ENCODE measurements at places on chromosomes 12 and 14. TPM values are rescaled to one million over a fixed set of nuclear protein-coding genes. Genes with fewer than 3 reads are reported as not detected.
A peak's percentile ranks its signal among the peaks of the same experiment; 100 is the strongest.

DNA sequence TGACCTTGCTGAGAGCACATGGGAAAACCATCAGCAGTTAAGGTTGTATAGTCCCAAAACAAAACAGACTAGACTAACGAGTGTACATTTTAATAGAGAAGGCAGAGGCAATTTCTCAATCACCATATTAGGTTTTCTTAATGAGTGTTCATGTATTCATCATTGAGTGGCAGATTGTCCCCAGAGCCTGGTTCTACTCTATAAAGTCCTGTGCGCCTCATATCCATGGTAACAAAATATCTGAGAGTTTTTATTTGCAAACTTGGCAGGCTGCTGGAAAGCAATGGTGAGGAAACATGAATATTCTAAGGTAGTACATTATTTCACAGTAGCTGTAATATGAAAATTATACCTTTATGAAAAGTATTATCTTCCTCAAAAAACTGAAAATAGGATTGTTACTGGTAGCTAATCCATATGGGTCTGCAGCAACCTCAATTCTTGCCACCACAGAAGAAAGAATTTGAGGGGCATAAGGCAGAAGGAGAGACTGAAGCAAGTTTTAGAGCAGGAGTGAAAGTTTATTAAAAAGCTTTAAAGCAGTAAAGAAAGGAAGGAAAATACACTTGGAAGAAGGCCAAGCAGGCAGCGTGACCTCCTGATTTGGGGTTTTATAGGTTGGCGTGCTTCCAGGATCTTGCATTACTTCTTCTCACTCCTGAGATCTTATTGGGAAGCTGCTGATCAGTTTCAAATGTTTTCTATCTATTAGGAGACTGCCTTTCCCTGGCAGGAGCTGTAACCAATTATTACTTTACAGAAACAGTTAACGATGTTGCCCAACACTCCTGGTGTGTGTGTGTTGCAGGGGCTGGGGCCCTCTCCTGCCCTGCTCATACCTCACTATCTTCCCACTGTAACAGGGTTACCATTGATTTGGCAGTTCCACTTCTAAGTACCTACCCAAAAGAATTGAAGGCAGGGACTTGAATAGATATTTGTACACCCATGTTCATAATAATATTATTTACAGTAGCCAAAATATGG, 154.0 kb upstream of the NUDT4 start:
- DNase-seq: peak; percentile 75

Gene KRT85
- total RNA-seq: not detected

Gene RAB15
- total RNA-seq: 3.8 TPM

DNA sequence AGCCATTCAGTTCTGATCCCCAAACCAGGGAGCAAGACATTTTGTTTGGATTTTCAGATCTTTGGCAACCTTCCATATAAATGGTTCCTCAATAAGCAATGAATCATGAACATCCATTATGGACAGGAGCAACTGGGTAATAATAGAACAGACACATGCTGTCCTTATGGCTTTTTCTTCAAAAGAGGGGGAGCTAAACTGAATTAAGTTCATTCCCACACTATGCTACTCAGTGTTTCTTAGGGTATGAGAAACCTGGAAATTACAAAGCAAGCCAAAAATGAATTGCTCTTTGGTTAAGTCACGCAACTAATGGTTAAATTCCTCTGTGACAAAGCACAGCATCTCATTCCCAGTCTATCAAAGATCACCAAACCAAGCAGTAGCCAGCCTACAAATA, 51.0 kb downstream of the PTGER2 start:
- peak; percentile 27 for DNase-seq

Gene CLEC4D
- total RNA-seq: not detected

DNA sequence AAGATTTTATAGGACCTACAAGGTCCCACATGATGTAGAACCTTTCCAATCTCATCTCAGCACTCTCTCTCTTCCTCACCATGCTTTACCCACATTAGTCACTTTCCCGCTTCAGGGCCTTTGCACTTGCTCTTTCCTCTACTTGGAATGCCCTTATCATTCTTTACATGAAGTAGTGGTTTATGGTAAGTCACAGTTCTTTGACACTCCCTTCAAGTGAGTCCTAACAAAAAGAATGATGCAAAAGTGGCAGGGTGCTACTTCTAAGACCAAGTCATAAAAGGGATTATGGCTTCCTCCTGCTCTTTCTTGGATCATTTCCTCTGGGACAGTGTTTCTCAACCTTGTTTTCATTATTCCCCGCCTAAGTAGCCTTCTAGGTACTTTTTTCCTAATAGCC, 13.1 kb downstream of the TMBIM4 start:
- DNase-seq: peak; percentile 7

DNA sequence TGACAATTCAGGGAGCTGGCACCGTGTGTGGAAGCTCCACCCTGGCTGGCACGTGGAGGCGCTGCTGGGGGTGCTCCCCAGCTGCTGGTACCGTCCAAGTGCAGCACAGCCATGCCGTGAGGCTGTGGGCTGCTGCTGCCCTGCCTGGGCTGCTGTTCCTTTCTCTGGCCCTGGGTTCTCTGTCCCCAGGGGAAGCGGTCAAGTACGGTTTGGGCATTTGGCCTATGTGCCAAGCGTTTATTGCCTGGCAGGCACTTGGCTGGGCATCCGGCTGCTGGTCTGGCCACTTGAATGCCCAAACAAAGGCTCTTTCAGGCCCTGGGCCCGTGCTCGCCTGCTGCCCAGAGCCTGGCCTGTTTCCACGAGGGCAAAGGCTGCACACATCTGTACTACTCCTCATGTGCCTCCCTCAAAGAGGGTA, 39.6 kb downstream of the RHOF start:
- DNase-seq: no peak

Gene MGP
- 12.6 TPM for total RNA-seq

- peak; percentile 75 for DNase-seq
These were observed 20.1 kb upstream of the CCDC63 start for GRCh38 chr12:110826592-110827200.

DNA sequence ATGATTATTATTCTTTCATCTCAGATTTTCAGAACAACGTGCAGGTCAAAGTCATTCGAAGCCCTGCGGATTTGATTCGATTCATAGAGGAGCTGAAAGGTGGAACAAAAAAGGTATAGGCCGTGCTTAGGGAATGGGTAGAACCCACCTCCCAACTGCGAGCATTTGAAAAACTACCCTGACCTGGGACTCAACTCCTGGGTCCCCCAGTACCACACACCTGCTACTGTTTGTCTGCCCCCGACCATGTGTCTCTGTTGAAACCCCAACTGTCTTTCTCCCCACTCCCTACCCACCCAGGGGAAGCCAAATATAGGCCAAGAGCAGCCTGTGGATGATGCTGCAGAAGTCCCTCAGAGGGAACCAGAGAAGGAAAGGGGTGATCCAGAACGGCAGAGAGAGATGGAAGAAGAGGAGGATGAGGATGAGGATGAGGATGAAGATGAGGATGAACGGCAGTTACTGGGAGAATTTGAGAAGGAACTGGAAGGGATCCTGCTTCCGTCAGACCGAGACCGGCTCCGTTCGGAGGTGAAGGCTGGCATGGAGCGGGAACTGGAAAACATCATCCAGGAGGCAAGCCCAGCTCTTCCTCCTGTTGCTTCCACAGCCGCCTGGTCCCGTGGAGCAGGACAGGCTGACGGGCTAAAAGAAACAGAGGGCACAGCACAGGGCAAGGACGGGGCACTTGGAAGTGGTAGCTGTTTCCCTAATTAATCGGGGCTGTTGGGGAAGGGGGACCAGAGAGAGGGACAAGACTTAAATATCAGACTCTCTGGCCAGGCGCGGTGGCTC, 20.5 kb downstream of the AGAP2 start:
- no peak for DNase-seq

DNA sequence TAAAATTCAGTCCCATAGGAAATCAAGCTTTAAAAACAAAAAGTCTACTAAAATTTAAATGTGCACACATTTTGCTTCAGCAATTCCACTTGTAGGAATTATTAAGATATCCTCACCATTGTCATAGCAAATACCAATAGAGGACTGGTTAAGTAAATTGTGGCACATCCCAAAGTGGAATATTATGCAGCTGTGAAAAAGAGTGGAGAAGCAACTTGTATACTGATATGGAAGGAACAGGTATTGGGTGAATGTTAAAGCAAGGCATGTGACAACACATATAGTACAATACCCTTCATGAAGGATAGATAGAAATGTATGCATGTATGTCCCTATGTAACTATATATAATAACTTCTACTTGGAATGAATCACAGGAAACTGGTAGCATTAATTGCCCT, 11.9 kb downstream of the KRT8 start:
- no peak for DNase-seq

DNA sequence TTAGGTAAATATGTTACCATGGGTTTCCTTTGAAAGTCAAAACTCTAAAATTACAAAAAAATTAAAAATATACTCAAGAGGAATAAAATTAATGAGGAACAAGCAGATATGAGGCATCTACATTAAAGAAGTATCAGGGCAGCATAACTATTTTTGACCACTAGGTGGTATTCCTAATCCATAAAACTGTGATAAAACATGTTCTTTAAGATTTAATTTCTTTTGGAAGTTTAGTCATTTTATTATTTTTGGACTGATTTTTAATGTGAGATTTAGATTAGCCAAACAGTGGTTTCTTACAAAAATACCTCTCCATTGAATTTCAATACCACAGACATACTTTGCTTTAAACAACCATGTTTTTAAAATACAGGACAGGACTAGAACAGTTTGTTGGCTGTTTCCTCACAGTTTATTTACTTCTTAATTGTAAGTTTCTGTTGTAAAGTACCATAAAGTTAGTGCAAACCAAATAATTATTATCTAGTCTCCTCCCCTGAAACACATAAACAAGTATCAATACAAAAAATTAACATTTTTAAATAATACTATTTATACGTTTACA, 49.8 kb downstream of the NTS start:
- peak; percentile 17 for DNase-seq

- peak; percentile 53 for DNase-seq
These were observed 156.0 kb downstream of the SAMD4A start for GRCh38 chr14:54722791-54723432.

DNA sequence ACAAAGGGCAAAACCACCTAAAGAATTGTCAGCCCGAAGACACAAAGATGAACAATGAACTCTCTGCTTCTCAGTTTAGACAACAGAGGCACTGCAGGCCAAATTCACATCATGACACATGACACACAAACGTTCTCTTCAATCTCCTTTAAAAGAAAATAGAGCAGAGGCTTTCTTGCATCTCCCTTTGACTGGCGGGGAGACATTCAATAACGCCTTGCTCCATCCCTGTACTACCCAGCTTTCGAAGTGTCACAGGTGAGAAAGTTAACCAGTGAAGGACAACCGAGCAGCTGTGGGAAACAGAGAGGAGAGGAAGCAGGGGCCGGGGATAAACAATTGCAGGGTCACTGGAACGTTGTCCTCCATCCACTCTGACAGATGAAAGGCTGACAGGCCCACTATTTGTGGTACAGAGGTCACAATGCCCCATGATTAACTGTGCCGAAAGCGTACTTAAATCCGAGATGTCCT, 130.8 kb downstream of the PHLDA1 start:
- DNase-seq: no peak

DNA sequence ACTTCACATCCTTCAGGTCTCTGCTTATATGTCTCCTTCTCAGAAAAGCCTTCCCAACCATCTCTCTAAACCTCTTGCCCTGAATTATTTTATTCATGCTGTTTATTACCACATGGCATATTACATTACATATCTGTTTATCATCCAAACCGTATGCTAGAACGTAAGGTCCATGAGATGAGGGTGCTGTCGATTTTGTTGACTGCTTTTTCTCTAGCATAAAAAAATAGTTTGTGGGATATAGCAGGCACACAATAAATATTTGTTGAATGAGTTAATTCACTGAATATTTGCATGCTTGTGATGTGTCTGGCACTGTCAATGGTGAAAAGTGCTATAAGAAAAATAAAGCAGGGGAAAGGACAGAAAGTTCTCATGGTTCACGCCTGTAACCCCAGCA, 22.9 kb downstream of the SAMD4A start:
- peak; percentile 16 for DNase-seq

Gene DAO
- not detected for total RNA-seq

Gene MGAT4C
- total RNA-seq: not detected

DNA sequence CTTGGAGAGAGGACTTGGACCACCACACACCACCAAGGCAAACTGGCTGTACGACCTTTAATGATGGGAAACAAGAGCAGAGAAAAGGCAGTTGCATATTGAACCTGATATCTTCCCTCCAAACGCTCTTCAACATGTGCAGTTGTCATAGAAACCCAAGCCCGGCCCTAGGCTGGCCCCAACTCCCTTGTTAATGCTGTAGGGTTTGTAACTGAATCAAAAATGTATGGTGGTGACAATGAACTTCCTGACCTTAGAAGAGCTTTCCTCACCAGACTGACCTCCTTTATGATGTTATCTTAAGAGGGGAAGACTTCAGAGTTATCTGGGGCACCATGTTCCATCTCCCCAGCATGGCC, 12.3 kb downstream of the APOLD1 start:
- DNase-seq: no peak

DNA sequence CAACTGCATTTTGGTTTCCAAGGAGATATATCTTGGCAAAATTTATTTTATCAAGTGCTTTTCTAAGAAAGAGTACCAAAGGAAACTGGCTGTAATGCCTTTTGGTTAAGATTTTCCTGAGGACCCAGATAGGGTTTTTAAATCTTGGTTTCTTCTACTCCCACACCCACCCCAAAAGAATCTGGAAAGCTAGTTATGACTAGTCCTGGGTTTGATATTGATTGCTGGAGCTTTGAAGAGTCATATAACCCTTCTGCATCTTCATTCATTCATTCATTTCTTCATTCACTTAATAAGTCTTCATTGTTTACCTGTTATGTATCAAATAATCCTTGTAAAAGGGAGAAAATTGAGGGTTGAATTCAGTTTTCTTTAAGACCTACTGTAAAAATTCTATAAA, 425.2 kb downstream of the PCNX1 start:
- no peak for DNase-seq

- no peak for DNase-seq
These were observed 157.4 kb upstream of the PRMT8 start for GRCh38 chr12:3333583-3333982.

Gene SLCO1B1
- 0.27 TPM for total RNA-seq

DNA sequence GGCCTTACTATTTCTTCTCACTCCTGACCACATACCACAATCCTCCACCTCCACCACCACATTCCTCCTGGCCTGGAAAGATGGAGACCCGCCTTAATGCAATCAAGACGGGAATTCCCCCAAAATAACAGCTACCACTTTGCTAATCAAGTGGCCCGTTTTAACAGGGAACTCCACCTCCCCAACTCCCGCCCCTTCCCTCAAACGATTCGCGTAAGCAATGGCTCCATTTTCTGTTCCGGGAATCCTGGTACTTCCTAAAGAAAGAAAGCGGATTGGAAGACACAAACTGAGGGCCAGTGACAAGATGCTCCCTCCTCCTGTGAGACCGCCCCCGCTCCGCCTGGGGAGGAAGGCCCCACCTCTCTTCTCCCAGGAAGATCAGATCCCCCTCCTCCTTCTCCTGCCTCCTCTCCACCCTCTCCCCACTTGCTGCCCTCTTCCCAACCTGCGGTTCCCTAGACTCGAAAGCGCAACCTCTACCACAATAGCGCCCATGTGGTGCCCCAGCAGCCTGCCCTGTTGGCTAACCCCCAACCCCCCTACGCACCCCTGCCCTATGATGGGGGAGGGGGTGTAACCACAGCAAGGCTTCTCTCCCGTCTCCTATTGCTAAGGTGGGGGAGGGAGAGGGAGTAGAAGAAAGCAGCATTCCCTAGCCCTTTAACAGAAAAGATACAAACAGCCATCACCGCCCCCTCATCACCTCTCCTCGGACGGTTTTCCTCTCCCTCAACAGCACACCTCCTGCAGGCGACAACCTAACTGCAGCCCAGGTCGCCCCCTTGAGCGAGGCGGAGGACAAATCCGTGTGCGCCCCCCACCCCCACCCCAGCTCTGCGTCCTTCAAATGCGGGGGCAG, 777 bp downstream of the ARF3 start:
- DNase-seq: peak; percentile 97

Data from M059J (cell line).